GM04504 (cell line): ENCODE measurements at places on chromosomes 16 and 17.

GRCh38 chr17:81097134-81097942, 62.4 kb downstream of the BAIAP2 start:
- DNase-seq = peak; percentile 62

DNA sequence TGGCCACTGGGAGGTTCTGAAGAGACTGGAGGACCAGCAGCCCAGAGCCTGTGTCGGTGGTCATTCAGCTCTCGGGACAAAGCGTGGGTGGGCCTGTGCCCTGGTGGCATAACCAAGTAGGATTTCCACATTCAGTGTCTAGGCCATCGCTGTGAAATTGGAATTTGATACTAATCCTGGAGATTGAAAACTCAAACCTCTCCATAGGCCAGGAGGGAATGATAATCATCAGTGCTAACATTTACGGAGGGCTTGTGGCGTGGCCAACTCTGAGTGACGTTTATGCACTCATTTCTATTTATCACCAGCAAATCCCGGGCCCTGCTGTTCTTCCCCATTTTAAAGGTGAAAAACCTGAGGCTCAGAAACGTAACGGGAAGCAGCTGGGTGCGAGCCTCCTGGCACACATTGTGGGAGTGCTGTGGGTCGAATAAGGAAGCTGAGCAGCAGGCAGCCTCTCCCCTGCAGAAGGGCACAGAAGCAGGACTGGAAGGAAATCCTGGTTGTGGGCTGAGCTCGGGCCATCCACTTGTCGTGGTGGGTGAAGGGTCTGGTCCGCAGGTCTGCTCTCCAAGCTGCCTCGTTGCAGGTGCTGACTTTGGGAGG, 33.1 kb downstream of the RAI1 start:
- DNase-seq = no peak

DNA sequence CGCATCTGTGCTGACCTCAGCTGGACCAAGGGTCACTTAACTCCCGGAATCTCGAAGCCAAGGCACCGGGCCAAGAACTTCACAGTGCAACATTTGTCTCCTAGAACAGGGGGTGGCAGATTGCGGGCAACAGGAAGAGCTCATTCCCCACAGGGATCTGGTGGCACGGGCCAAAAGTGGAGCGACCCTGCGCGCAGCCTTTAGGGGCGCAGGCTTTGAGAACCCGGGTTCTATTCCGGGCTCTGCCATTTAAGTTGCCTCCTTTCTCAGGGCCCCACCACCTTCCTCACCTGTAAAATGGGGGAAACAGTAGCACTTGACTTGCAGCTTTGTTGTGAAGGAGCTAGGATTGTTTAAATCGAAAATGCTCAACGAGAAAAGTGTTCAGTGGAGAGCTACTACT, 651 bp downstream of the SHMT1 start:
- DNase-seq = no peak

DNA sequence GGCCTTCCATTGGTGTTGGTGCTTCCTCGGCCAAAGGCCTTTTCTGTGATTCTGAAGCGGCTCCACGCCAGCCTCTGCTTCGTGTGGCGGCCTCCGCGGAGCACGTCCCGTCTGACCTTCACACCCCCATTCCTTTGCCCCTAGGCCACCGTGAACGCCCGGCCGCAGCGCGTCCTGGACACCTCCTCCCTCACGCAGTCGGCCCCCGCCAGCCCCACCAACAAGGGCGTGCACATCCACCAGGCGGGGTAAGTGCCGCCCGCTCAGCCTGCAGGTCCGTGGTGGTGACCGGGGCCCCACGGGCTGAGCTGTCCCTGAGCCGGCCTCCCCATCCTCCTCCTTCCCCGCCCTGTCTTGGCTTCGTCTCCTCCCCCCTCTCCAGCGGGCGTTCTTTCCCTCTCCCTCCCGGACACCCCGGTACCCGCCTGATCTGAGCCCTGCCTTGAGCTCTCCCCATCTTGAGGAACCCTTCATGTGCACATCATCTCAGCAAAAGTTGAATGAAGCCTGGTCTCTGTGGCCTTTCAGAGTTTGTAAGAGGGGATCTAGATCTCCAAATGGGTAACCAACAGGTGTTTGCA, 69.0 kb upstream of the CHMP6 start:
- DNase-seq = no peak

GRCh38 chr16:1971796-1972489, at the start of gene TBL3:
Gene TBL3, plus strand, starts transcription at chr16:1972053. Its CDS starts 112 bp downstream, at chr16:1972165.
- DNase-seq = peak; percentile 88

- peak; percentile 85 for DNase-seq
Observed at GRCh38 chr16:29807426-29808218, 1.3 kb downstream of the MAZ start.
